ENCODE measurements at places on chromosomes 11 and 22.

DNA sequence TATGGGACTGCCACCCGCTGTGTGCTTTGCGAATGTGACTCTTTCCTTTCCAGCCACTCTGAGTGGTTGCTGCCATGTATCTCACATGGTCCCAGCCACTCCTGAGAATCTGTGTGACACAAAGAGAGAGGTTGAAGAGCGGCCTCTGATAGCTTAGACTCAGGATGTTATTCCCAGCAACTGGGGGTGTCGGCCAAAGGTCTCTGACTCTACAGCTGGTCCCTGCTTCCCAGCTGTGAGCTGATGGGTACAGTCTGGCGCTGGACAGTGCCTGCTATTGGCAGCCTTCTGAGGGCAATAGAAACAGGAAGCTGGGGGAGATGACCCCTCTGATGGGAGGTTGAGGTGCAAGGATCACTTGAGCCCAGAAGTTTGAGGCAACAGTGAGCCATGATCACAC lies 105.1 kb downstream of the RRAS2 start:
- DNase-seq: no peak

- peak; percentile 73 for DNase-seq
These were observed 25.4 kb upstream of the SMTN start for GRCh38 chr22:31055635-31056159.

DNA sequence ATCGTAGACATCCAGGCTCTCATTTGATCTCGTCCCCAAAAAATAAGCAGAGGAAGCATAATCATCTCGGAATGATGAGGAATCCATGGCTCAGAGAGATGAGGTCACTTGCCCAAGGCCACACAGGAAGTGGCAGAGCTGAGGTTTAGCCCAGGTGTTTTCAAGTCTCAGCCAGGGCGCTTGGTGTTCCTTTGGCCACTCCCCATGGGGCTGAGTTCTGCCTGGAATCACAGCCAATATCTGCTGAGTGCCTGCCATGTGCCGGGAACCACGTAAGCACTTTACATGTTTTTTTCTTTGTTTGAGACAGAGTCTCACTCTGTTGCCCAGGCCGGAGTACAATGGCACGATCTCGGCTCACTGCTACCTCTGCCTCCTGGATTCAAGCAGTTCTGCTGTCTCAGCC lies 29.5 kb upstream of the MYH9 start:
- peak; percentile 26 for DNase-seq

DNA sequence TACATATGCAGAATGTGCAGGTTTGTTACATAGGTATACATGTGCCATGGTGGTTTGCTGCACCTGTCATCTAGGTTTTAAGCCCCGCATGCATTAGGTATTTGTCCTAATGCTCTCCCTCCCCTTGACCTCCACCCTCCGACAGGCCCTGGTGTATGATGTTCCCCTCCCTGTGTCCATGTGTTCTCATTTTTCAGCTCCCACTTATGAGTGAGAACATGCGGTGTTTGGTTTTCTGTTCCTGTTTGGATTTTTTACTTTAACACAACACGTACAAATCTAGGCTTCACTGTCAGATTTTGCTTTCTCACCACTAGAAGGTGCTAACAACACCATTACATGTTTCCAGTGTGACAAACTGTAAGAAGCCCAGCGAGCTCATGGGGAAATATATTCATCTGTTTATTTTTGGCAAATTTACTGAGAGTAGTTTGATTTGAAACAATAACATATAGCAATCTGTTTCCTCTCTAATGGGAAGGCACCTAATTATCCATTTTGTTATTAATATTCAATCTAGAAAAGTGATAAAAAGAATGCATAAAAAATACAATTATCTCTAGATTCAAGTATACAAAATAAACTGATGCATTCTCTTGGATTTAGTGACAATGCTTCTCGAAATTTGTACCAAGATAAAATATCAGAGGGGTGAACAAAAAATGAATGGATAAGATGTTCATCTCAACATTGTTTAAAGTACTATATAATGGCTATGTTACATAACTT lies 23.2 kb upstream of the BIRC3 start:
- peak; percentile 45 for DNase-seq

DNA sequence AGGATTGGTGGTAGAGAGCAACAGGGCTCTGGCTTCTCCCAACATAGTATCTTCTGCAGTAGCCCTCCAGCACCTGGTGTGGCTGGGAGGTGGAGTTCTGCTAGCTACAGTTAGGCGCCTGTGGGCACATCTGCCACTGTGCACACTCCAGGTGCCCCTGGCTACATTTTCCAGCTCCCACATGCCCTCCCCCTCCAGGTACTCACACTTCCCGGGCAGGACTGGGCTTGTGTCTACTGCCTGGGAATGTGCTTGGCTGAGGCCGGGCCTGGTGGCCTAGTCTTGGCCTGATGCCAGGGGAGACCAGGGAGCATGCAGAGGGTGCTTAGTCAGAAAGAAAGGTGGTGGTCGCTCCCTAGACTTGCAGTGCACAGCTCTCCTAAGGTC lies 15.8 kb downstream of the PHLDB1 start:
- peak; percentile 78 for DNase-seq

- no peak for DNase-seq
These were observed 419.9 kb downstream of the LRRC4C start for GRCh38 chr11:41039592-41039991.

DNA sequence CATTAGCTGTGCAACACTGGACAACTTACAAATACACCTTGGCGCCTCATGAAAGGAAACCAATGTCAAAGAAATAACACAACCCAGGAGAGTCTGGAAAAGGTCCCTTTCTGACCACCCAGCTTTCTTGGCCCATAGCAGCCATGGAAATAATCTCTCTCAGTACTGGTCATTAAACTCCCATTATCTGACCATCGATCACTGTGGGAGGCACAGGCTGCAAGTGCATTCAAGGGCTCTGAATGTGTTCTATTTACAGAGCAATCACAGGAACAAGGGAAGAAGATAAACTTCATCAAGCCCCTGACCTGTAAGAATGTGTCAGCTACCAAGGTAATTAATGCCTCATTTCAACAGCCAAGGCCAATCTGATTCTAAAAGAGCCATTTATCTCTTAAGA lies 40.1 kb downstream of the CTSC start:
- DNase-seq: peak; percentile 15

GRCh38 chr22:50047346-50047745 lies 10.8 kb downstream of the TTLL8 start:
- no peak for DNase-seq

DNA sequence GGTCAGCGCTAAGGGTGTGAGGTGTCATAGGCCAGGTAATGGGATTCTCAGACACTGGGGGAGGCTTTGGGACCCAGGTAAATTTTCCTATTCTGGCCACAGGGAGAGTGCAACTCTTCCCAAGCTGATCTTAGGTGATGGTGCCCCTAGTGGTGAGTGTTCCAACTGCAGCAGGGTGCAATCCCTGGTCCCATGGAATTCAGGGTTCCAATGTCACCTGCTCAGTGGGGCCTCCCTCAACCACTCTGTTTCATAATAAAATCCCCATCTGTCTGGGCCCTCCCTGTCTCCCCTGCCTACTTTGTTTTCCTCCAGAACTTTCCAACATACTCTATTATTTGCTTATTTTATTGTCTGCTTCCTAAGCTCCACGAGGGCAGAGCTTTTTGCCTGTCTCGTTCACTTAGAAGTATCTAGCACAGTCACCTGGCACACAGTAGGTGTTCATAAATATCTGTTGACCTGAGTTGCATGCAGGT lies 2.9 kb upstream of the SGSM1 start:
- no peak for DNase-seq

- DNase-seq: peak; percentile 12
These were observed 1.1 kb downstream of the DNAL4 start for GRCh38 chr22:38792833-38793232.

GRCh38 chr11:60955571-60955970 lies 3.6 kb upstream of the SLC15A3 start:
- no peak for DNase-seq

GRCh38 chr11:61682093-61682732 lies 2.0 kb downstream of the DAGLA start:
- DNase-seq: no peak

- DNase-seq: peak; percentile 86
These were observed 7.9 kb downstream of the CD82 start for GRCh38 chr11:44573333-44573732.

- no peak for DNase-seq
These were observed 194.7 kb downstream of the KIRREL3 start for GRCh38 chr11:126805870-126806269.

GRCh38 chr11:18844753-18845367 lies 53.3 kb upstream of the PTPN5 start:
- DNase-seq: peak; percentile 22

- peak; percentile 69 for DNase-seq
These were observed 7.0 kb downstream of the DIXDC1 start for GRCh38 chr11:111944139-111944538.

DNA sequence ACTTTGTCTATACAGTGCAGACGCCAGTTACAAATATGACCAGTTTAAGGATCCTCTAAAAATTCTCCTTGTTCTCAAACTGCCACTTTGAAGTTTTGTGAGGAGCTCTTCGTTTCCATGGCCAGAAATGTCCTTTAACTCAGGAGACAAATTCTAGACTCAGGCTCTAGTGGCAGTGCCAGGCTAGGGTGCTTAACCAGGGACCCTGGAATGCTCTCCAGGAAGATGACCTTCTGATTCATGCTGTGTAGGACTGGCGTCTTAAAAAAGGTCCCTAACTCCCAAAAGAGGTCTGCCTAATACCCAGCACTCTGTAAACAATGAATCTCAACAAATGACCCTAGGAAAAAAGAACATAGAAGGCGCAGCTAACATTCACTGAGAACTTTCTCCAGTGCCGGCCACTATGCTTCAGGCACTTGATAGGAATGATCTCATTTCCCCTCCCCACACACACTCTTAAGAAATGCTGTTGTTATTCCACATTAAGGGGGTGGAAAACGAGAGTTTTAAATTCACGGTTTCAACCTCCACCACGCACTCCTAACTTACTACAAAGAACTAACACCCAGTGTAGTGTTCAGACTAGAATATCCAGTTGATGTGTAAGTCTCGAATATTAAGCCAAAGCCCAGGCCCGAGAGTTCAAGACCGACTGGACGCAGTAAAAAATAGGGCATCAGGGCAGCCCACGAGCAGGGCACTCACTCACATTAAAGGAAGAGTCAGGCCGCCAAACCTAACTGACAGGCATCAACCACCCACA lies 747 bp downstream of the NXF1 start:
- DNase-seq: no peak

DNA sequence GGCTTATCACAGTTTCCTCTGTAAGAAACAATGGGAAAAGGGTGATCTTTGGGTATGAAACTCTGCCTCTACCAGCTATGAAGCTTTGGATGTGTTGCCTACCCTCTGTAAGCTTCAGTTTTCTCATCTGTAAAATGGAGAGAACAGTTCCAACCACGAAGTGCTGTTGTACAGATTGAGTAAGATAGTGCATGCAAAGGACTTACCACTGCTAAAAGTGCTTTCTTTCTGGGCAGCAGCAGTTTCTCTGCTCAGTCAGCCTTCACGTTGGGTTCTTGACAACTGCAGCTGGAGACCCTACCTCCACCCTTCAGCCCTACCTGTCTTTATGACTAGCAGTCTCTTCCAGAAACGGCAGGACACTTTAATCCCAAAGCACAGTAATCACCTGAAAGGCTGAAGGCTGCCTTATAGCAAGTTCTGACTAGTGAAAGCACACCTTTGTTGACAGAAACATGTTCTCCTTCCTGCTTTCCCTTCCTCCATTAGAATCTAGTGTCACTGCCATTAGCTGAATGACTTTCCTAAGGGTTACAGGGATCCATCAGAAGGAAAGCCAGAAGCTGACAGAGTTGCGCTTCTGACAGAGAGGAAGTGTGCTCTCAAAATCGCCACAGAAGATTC lies 91.4 kb downstream of the RPL27A start:
- no peak for DNase-seq

- no peak for DNase-seq
These were observed 933 bp upstream of the DLAT start for GRCh38 chr11:112024178-112024772.

- DNase-seq: peak; percentile 68
These were observed 10.4 kb downstream of the KIRREL3 start for GRCh38 chr11:126989942-126990715.

All from NCI-H226 (cell line).